ENCODE measurements at places on chromosomes 1 and 21. TPM values are rescaled to one million over a fixed set of nuclear protein-coding genes. Genes with fewer than 3 reads are reported as not detected.

Gene EXO1
- total RNA-seq: 15.6 TPM

Gene TRIM63
- total RNA-seq: 104 TPM

Gene ZNF593OS
- not detected for total RNA-seq

Gene ZNF695
- 5.7 TPM for total RNA-seq

Gene OR2T29
- not detected for total RNA-seq

Gene SNX7
- 39.0 TPM for total RNA-seq

Gene ABCG1
- total RNA-seq: 0.15 TPM

Gene PROX1
- 0.33 TPM for total RNA-seq

Gene OR2L13
- total RNA-seq: not detected

Gene SPRR2F
- total RNA-seq: not detected

Gene TTLL7
- total RNA-seq: 12.3 TPM

Gene TPRG1L
- total RNA-seq: 11.3 TPM

Gene ENO1
- total RNA-seq: 1,186 TPM

Gene PLA2G2D
- total RNA-seq: not detected

Gene CYP4B1
- total RNA-seq: not detected

Gene GPR52
- total RNA-seq: 1.8 TPM

Gene IL10
- total RNA-seq: not detected

Gene CLDN14
- total RNA-seq: not detected

Gene FCRL5
- not detected for total RNA-seq

Gene EPS15
- 177 TPM for total RNA-seq

Gene OR6N1
- not detected for total RNA-seq

Gene MORN1
- 7.2 TPM for total RNA-seq

Gene MROH7
- not detected for total RNA-seq

Gene TNFRSF18
- total RNA-seq: not detected

Gene ZFP69B
- total RNA-seq: 2.0 TPM

Gene DFFB
- 11.6 TPM for total RNA-seq

Gene PTAFR
- total RNA-seq: 0.36 TPM

Gene MR1
- total RNA-seq: 7.7 TPM

Gene PAQR7
- 5.9 TPM for total RNA-seq

Measured in melanocyte of skin (primary cell).